ENCODE measurements at places on chromosomes 7 and 10.
A peak's percentile ranks its signal among the peaks of the same experiment; 100 is the strongest.

GRCh38 chr7:54242776-54243175 is 299.4 kb upstream of the VSTM2A start:
- ATAC-seq, result no peak

DNA sequence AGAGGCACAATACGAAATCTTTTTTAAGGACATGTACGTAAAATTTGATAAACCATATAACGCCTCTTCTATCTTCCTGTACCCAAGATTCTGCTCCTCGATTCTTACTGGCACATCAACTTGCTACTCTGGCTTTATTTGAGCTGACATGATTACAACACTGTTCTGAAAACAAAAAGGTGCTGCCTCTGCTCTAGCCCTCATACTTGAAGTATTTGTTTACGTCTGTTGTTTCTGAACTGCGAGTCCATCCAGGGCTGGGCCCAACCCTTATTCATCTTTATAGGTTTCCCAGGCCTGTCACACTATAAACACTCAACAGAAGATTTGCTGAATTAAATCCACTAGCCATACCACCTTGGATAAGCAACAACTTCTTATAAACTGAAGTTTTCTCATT is 96.2 kb upstream of the SVIL start:
- ATAC-seq, result no peak

DNA sequence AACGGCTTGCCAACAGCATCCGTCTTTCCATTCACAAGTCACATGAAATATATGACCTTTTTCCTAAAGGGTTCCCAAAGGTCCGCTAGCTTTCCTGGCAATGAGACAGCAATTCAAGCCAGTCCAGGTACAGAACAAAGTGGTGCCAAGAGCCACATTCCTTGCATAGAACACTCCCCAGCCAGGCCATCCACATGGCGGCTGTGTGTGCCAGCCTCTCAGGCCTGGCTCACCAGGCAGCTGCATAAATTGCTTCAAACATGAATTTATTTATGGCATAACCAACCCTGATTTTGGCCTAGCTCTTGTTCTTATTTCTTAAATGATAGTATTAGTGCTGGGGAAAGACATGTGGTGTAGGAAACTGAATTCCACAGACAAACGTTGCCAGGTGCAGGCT is 63.7 kb upstream of the CREB5 start:
- ATAC-seq, result peak; percentile 44

DNA sequence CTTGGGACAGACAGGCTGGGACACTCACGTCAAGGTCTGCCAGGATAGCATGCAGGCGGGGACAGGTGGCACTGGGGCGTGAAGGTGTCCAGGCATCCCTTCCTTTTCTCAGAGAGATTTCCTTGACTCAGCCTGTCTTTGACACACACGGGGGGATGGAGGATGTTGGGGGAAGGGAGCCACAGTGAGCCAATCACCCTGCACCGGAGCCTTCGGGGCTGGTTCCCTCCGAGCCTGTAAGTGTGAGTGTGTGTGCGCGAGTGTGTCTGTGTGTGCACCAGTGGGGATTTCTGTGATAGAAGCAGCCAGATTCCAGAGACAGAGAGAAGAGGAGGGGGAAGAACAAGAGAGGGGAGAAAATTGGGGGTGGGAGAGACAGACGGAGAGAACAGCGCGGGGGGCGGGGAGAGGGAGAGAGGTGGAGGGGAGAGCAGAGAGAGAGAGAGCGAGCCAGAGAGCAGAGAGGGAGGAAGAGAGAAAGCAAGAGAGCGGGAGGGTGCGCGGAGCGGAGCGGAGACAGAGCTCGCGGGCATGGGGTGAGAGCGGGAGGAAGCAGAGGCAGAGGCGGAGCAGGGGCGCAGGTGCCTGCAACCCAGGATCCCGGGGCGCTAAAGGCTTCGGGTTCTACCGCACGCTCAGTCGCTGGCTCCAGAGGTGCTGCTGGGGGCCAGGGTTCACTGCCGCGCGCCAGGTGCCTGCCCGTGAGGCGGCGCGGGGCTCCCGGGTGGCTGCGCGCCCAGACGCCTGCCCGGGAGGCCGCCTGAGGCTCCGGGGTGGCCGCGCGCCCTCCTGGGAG is 466 bp upstream of the GPR26 start:
- no peak for ATAC-seq

- ATAC-seq, result peak; percentile 62
These were observed 15.3 kb downstream of the PLXNA4 start for GRCh38 chr7:132560825-132561529.

DNA sequence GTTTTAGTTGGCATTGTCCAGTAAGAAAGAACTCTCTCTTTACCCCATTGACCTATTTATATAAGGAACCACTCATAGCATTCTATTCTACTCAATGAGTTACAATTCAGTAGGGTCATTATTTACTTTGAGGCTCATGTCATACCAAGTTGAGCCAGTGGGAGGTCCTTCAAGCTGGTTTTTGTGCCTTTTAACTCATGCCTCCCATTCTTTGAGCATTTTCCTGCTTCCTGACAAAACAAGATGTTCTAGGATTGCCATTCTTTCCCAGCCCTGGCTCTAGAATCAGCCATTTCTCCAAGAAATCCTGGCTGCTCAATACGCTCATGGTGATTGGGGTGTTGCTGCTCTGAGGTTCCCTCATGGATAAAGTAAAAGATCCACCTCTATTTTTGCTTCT is 250.1 kb downstream of the ABCA13 start:
- ATAC-seq, result no peak

DNA sequence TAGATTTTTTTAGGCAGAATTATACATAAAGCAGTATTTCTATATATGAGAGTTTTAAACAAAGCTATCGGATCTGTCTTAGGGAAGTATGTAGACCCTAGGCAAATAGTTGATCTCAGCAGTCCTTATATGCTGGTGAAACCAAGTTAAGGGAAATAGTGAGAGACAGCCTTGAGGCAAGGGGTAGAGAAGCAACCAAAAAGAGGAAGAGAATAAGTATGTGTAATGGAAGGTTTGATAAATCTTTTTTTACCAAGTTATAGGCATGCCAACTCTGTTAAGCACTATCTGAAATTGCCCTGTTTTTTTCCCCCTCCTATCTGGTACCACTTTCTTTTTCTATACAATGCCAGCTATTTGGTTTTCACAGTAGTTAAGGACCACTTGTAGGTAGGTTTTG is 19.9 kb downstream of the SPAG6 start:
- no peak for ATAC-seq

- no peak for ATAC-seq
These were observed 8.0 kb downstream of the HKDC1 start for GRCh38 chr10:69228151-69228550.

DNA sequence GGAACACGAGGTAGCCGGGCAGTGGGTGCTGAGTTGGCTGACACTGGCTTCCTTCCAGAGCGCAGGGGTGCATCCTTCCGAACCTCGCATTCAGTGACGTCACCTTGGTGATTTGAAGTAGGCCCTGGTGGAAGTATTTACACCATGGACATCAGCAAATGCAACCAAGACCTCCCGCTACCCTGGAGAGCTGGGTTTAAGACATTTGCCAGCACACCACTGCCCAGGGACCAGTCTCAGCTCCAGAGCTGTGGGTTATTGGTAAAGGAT is 106.4 kb upstream of the GPR26 start:
- ATAC-seq, result no peak

GRCh38 chr10:89392974-89393373 is 551 bp downstream of the IFIT1 start:
- ATAC-seq, result peak; percentile 78

All from SK-N-SH treated with all-trans-retinoic acid at 6 μM for 48 hours (cell line).